ENCODE measurements at places on chromosomes 5 and 9.

DNA sequence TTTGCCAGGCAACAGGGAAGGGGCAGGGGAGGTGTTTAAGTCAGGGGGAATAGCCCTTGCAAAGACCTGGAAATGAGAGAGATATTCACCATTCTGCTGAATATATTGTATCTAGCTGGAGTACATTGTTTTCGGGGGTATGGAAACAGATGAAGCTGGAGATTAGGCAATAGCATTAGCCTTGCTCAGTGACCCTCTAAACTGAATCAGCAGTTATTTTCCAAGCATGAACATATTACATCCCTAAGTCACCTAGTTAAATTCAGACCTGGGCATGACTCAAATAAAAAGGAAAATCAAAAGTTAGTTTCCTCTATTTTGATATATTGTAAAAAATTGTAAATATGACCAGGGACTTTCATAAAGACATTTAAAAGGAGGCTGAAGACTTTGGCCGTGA, 544.6 kb upstream of the TRPC7 start:
- no peak for DNase-seq

GRCh38 chr9:68515326-68516017, 25.2 kb downstream of the TMEM252 start:
- DNase-seq, result no peak

DNA sequence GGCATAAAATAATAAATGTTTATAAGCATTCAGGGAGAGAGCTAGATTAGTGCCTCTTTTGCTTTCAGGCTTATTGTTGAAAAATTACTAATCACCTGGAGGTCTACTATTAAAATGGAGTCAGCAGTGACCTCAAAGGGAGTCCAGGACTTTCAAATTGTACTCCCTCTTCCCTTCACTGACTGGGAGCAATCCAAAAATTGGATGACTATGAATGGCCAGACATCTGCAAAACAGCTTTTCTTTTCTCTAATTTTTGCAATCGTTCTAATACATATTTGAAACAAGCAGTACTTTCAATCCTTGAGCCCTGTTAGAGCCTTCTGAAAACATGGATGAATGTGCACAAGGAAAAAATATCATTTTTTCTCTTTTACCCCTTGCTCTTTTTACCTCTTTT, 461.8 kb downstream of the TMEM232 start:
- no peak for DNase-seq

DNA sequence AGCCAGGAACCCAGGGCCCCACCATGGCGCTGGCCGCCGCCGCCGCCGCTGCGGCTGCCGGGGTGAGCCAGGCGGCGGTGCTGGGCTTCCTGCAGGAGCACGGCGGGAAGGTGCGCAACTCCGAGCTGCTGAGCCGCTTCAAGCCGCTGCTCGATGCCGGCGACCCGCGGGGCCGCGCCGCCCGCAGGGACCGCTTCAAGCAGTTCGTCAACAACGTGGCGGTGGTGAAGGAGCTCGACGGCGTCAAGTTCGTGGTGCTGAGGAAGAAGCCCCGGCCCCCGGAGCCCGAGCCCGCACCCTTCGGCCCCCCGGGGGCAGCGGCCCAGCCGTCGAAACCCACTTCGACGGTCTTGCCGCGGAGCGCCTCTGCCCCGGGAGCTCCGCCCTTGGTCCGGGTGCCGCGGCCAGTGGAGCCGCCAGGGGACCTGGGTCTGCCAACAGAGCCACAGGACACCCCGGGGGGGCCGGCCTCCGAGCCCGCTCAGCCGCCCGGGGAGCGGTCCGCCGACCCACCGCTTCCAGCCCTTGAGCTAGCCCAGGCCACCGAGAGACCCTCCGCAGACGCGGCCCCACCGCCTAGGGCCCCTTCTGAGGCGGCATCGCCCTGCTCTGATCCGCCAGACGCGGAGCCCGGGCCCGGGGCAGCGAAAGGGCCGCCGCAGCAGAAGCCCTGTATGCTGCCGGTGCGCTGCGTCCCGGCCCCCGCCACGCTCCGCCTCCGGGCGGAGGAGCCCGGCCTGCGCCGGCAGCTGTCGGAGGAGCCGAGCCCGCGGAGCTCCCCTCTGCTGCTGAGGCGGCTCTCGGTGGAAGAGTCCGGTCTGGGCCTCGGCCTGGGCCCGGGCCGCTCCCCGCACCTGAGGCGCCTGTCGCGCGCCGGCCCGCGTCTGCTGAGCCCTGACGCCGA, 749 bp downstream of the SOWAHA start:
- DNase-seq, result no peak

DNA sequence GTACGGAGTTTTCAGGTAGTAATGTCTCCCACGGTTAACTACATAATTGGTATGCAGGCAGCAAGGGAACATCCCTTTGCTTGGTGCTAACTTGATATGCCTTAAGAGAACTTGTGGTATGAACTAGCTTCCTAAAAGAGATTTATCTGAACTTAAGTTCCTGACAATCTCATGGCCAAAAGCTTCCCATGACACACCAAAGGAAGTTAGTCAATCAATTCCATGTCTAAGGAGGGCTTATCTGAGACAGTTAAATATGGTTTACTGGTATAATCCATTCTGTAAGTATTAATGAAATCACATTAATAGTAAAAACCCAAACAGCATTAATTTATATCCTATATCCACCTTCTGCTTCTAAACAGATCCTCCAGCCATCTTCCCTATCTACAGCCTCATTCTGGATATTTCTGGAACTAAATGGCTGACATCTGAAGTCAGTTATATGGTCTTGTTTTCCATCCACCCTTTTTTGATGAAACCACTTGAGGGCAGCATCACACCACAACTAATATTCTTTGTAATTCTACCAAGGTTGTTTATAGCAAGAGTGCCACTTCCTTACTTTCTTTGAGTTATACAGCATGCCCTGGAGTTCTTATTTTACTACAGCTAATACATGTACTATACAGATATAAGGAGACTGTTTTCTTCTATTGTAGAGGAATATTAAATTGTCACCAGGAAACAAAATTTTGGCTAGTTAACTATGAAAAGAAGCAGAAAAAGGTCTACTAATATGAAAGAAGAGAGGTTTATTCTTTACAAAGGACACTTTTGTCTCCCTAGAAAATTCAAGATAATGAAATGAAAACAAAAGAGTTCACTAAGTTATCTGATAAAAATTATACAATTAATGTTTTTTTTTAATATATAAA, 34.7 kb downstream of the SHOC1 start:
- DNase-seq, result peak; percentile 39

GRCh38 chr5:113115061-113115460, 138.5 kb downstream of the DCP2 start:
- DNase-seq, result no peak

DNA sequence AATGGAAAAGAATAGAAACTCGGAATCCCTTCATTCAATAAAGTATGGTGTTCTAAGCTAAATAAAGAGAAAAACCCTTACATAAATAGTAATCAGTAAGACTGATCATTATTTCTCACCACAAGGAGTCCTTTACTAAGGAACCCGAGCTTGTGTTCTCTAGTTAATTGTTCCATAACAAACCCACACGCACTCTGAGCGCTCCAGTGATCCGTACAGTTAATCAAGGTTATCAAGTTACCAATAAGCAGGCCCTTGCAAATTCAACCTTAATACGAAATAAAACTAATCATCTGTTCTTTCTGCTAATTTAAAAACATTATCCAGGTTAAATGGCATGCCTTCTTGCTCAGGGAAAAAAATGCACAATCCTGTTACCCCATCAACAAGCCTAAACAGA, 224.4 kb downstream of the FRMD3 start:
- DNase-seq, result no peak

Data from NCI-H524 treated with DMSO at 0.1 percent for 48 hours (cell line).